ENCODE measurements at places on chromosomes 7 and 10.

DNA sequence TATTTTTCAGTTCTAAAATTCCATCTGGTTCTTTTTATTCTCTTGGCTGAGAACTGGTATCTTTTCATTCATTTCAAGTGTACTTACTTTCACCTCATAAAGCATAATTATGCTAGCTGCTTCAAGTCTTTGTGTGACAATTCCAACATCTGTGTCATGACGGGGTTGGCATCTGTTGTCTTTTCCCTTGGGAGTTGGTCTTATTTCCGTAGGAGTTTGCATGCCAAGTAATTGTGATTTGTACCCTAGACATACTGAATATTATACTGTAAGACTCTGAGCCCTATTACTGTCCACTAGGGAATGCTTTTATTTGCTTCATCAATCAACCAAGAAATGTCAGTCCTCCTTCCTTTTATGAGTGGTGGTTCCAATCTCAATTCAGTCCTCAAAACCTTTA lies 24.6 kb upstream of the HUS1 start:
- DNase-seq: no peak

GRCh38 chr7:40232242-40232893 lies 97.6 kb downstream of the SUGCT start:
- DNase-seq: peak; percentile 30

GRCh38 chr10:88297103-88297502 lies 286.0 kb downstream of the RNLS start:
- DNase-seq: no peak

GRCh38 chr10:113056030-113056429 lies 106.0 kb downstream of the TCF7L2 start:
- DNase-seq: no peak

GRCh38 chr10:101237982-101238731 lies 8.9 kb upstream of the LBX1 start:
- no peak for DNase-seq

- DNase-seq: no peak
These were observed 40.5 kb upstream of the UBE2H start for GRCh38 chr7:129993275-129993674.

DNA sequence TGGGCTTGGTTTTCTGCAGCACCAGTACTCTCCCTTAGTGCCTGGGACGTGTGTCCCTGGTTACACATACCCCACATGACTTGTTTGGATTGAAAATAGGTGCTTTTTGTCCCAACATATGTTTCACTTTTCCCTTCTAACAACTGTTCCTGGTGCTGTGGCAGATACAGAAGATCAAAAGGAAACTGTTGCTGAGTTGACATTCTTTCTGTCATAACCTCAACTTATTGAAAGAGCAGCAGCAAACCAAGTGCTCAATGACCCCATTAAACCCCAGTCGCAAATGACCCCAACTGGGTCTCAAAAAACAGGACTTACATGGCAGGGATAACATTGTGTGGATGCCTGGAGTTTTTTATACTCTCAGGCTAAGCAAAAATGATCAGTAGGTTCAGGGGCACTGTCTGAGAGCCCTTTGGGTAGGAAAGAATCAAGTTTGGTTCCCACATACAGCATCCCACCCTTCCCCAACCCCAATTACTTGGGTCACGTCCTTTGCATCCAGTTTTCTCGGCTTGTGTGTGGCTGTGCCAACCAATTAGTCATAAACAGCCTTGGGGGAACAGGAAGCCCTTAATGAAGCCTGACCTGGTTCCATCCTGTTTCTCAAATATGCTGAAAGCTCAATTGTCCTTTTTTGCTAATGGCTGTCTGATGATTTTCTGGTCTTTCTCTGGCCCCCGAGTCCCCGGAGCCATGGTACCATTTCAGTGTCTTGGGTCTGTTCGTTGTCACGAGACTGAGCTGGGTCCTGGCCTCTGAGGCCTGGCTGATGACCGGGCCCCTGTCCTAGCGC lies 4.9 kb downstream of the HKDC1 start:
- no peak for DNase-seq

DNA sequence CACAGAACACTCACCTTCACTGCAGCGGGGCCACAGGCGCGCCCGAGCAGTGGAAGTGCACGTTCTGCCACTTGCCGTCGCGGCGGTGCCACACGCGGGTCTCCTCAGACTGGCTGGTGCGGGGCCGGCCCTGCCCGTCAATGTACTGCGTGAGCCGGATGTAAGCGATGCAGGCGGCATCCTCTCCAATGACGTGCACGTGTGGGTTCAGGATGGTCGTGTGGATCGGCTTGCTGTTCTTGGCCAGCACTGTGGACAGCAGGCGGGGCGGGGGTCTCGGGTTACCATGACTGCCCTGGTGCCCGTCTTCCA lies 19.2 kb downstream of the YKT6 start:
- no peak for DNase-seq

DNA sequence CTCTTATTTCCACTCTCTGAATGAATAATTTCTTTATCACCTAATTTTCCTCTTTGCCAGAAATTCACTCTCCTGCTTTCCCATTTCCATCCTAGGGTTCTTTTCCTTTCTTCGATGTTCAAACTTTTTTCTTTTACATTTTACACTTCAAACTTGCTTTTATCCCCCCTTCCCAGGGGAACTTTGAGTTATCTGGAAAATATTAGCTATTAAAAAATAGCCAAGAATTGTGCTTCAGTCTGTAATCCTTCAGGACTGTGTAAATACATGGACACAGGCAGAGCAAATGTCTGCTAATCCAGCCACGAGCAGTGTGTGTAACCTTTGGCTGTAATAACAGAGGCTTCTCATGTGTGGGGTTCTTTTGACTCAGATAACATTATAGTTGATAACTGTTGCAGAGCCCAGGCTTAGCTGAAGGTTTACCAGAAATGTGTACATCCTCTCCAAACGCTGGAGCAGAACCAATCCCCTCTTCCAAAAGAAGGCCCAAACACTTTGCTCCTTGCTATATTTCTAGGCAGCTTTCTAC lies 4.6 kb downstream of the ASB4 start:
- DNase-seq: no peak

DNA sequence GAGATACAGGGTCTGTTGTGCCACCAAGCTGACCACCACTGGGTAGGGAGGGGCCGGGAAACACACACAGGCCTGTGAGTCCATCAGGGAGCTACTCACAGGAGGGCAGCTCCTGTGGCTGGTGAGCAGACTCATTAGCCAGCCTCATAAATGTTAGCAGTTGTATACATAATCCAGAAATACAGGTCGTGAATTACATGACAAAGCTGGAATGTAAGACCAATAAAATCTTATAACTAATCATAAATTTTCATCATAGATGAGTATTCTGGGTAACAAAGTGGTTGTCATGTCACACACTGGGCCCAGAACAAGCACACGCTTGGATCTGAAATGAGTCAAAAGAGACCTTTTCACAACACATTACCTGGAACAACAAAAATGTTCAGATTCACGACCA lies 642.6 kb upstream of the AUTS2 start:
- no peak for DNase-seq

DNA sequence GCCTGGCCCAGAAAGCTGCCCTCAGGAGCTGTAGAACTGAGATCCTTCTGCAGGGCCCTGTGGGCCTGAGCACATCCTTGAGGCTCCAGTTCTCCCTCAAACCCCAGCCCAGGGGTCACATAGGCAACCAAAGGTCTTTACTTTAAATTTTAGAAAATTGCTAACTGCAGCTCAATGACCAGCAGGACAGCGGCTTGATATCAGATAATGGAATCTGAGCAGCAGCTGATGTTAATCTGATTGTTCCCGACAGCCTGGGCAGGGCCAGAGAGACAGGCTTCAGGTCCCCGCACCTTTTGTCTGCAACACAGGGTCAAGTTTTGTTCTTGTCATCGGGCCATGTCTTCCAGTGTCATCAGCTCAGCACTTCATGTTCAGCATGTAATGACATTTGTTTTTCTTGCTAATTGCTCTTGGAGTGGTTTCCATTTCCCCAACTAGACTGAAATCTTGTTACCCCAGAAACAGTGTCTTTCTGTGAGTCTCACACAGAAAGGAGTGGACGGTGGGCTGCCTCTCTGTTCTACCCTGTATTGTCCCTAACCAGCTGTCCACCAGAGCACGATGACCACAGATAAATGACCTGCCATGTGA lies 91.0 kb downstream of the PAXIP1 start:
- DNase-seq: no peak

- DNase-seq: no peak
These were observed 48.7 kb downstream of the CH25H start for GRCh38 chr10:89158446-89158845.

DNA sequence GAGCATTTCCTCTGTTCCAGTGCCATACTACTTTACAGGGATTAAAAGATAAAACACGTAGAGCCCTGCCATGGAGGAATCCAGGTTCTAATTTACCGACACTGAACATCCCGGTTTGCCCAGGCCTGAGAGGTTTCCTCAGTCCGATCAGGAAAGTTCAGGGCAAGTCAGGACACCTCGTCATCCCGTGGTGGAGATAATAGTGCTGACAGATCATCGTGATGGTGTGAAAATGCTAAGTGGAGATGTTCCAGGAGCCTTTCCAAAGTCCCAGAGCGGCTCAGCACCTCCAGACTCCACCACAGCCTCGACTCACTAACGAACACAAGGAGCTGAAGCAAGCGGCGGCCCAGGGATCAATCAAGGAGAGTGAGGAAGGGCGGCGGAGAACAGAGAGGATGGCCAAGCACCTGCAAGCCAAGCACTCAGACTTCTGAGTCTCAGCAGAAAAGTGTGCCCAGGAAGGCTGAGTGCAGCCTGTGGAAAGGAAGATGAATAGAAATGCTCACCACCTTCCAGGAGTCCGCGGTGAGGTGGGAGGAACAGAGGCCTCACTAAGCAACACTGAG lies 103.7 kb upstream of the VWC2 start:
- no peak for DNase-seq

DNA sequence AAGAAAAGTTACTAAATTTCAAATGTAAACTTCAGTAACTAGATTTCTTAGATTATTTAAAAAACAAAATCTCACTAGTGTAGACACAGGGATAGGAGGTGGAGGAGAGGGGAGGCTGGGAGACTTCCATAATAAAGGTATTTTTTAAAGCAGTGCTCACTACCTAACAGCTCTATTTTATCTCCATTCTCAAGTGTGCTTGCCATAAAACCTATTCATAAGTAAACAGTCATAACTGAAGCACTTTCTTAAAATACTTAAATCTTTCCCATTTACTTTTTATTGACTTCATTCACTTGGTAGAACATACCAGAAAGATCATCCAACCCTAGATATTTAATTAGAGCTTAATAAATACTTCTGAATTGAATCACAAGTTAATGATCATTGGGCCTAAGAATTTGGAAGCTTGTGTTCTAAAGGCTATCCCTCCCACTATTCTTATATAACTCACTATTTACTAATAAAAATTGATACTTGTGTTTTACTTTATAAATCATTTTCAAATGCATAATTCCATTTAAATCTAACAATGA lies 107.4 kb downstream of the SNX13 start:
- no peak for DNase-seq

GRCh38 chr7:90187507-90188050 lies 24.0 kb upstream of the STEAP2 start:
- no peak for DNase-seq

DNA sequence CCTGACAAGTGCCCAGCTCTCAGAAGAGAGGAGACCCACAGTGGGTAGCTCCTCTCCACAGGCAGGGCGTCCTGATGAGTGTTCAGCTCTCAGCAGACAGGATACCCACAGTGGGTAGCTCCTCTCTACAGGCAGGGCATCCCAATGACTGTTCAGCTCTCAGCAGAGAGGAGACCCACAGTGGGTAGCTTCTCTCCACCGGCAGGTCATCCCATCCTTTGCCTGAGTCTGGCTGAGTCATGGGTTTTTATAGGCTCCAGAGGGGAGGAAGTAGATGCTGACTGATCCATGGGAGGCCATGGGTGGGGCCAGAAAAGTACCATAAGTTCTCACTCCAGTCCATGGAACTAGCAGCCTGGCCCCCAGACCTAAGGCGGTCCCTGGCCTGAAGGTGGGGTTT lies 18.5 kb downstream of the CFAP70 start:
- no peak for DNase-seq

DNA sequence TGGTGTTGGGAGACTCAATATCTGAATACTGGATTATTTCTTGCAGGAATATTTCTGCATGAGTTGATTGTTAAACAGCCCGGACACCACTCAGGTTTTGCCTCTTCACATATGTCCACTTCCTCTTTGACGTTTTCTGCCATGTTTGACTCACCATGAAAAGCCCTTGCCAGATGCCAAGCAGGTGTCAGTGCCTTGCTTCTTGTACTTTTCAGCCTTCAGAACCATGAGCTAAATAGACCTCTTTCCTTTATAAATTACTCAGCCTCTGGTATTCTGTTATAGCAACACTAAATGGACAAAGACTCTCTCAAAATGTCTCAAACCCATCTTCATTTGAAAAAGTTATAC lies 24.7 kb upstream of the MACC1 start:
- DNase-seq: no peak

DNA sequence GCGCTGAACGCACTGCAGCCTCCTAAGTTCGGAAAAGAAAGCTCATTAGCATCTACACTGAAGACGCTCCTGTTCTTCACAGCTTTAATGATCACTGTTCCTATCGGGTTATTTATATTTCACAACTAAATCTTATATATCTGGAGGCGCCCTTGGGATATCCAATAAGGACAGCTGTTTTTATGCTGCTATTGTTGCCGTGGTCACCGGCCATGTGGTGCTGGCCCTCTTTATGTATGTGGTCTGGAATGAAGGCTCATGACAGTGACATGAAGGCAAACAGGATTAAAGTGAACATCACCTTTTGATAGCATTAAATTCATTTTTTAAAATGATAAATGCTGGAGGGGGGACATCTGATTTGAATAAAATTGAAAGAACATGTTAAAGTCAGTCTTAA lies 8.8 kb downstream of the BLVRA start:
- DNase-seq: no peak

DNA sequence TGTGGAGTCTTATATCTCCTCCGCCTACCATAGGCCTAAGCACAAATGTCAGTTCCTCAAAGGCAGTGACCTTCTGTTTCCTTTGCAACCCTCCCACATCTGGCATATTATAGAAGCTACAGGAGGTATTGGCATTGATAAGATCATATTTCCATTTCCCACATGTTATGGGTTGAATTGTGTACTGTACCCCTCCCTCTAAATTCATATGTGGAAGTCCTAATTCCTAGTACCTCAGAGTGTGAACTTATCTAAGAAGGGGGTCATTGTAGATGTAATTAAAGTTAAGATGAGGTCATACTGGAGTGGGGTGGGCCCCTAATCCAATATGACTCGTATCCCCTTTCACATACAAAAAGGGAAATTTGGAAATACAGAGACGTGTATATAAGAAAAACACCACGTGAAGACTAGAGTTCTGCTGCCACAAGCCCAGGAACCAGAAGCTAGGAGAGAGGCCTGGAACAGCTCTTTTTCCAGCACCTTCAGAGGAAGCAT lies 6.1 kb upstream of the LAMB4 start:
- no peak for DNase-seq

Measured in right renal pelvis (tissue), 4 donors.